ENCODE measurements at places on chromosomes 6 and 20.

DNA sequence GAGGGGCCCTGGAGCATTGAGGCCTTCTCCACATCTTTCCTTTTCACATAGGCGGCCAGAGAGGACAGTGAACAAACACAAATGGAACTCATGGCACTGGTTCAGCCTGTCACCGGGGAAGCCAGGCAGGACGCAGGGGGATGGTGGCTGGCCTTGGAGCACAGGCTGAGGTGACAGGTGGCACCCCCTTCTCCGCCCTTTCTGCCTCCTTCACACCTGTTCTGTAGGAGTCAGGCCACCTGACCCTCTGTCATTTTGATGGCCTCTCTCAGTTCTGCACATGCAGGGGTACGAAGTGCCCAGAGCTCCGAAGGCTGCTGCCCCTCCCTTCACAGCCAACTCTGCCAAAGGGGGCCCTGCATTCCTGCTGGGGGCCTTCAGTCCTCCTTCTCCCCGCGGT is 60.8 kb downstream of the CD40 start:
- DNase-seq: no peak
- H3K36me3 ChIP-seq: no peaks in the 10 kb centered on the region
- H3K27ac ChIP-seq: no peak overlapping the region
- no peaks in the 10 kb centered on the region for H3K4me1 ChIP-seq

DNA sequence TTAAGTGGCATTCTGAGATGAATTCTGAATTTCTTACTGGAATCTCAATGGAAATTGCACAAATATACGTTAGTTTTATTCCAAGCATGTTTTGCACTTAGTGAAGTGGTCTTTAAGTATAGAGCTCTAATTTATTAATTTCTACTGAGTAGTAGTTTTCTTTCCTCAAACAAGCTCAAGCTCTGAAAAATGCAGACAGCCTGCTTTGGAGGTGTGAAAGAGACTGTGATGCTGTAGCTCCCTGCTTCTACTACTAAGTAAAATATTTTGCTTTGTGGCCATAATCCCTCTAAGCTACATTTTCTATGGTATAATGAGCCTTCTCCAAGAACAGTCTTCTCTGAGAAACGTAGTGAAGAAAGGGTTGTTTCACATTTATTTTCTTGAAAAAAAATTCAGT is 243.5 kb upstream of the HS3ST5 start:
- no peaks in the 10 kb centered on the region for H3K4me1 ChIP-seq
- no peak for DNase-seq
- no peak overlapping the region for H3K27ac ChIP-seq
- no peaks in the 10 kb centered on the region for H3K36me3 ChIP-seq
- no peak overlapping the region for H3K4me3 ChIP-seq
- H3K27me3 ChIP-seq: no peaks in the 10 kb centered on the region

GRCh38 chr6:89146718-89147700 is 1.2 kb downstream of the PM20D2 start:
- H3K27ac ChIP-seq: peak overlapping the region; percentile 80
- H3K27me3 ChIP-seq: no peaks in the 10 kb centered on the region
- DNase-seq: no peak
- peaks cover 8% of the 10 kb centered on the region for H3K4me1 ChIP-seq

DNA sequence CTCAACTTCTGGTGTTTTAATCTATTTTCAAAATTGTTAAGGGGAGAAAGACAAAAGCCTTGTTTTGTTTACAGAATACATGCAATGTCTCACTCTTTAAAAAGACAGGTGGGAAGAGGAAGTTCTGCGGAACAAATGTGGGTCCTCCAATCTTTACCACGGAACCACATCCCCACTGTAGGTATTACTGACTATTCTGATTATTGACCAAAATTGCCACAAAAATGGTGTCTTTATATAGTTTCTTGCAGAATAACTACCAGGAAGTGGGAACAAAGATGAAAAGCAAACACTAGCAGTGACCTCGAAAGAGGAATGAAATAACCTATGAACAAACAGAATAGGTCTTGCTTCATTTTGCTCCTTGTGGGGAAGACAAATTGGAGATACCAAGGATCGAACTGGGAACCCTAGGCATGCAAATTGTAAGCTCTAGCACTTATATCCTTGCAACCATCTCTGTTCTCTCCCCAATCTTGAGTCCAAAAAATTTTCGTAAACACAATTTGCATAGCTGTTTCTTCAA is 106.7 kb downstream of the GPX5 start:
- peaks cover 48% of the 10 kb centered on the region for H3K27me3 ChIP-seq
- no peak overlapping the region for H3K4me3 ChIP-seq
- H3K36me3 ChIP-seq: no peaks in the 10 kb centered on the region
- DNase-seq: no peak
- H3K4me1 ChIP-seq: no peaks in the 10 kb centered on the region

- no peak for DNase-seq
- no peak overlapping the region for H3K4me3 ChIP-seq
- no peaks in the 10 kb centered on the region for H3K4me1 ChIP-seq
- no peaks in the 10 kb centered on the region for H3K36me3 ChIP-seq
- H3K27ac ChIP-seq: no peak overlapping the region
- H3K27me3 ChIP-seq: no peaks in the 10 kb centered on the region
Observed at GRCh38 chr6:155067956-155068615, 73.0 kb downstream of the TIAM2 start.

- H3K4me3 ChIP-seq: no peak overlapping the region
- DNase-seq: no peak
- no peak overlapping the region for H3K27ac ChIP-seq
- H3K27me3 ChIP-seq: no peaks in the 10 kb centered on the region
- H3K4me1 ChIP-seq: peaks cover 8% of the 10 kb centered on the region
Observed at GRCh38 chr20:38104285-38104684, 60.8 kb downstream of the TGM2 start.

- no peaks in the 10 kb centered on the region for H3K27me3 ChIP-seq
- no peak overlapping the region for H3K4me3 ChIP-seq
- no peak for DNase-seq
- peaks cover 16% of the 10 kb centered on the region for H3K4me1 ChIP-seq
Observed at GRCh38 chr20:38023181-38024001, 9.9 kb downstream of the TTI1 start.

DNA sequence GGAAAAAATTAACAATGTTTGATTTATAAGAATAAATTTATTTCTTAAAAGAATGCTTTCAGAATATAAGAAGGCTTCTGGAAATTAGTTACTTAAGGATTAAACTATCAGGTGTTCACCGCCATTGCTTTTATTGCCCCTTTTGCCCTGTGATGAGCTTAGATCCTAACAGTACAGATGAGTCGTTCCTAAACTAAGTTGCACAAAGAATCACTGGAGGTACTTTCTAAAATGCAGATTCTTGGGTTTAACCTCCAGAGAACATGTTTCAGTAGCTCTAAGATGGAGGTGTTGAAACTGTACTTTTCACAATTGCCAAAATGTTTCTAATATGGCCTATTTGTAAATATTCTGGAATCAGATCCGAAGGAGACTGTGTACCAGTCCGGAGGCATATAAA is 211.9 kb downstream of the GMDS start:
- H3K27me3 ChIP-seq: no peaks in the 10 kb centered on the region
- H3K36me3 ChIP-seq: no peaks in the 10 kb centered on the region
- no peak for DNase-seq

DNA sequence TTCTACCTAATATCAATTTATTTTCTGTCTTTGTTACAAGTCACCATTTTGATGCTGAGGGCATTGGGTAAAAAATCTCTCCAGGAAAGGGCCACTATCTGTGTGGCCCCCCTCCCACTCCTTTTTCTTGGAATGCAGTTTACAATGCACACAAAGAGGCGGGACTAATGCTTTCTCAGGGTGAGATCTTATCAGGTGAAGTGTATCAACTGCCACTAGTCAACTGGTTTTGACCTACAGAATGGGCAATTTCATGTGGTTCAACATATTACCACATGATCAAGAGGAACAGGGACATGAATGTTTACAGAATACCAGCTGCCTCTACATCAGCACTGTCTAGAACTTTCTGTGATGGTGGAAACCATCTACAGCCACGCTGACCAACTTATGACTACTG is 3.7 kb downstream of the RRBP1 start:
- no peak overlapping the region for H3K4me3 ChIP-seq
- no peaks in the 10 kb centered on the region for H3K27me3 ChIP-seq
- DNase-seq: no peak
- peaks cover 61% of the 10 kb centered on the region for H3K4me1 ChIP-seq
- H3K36me3 ChIP-seq: peaks cover 23% of the 10 kb centered on the region

GRCh38 chr20:12321736-12322135 is 404.0 kb downstream of the BTBD3 start:
- DNase-seq: no peak
- H3K27me3 ChIP-seq: no peaks in the 10 kb centered on the region
- H3K36me3 ChIP-seq: no peaks in the 10 kb centered on the region

DNA sequence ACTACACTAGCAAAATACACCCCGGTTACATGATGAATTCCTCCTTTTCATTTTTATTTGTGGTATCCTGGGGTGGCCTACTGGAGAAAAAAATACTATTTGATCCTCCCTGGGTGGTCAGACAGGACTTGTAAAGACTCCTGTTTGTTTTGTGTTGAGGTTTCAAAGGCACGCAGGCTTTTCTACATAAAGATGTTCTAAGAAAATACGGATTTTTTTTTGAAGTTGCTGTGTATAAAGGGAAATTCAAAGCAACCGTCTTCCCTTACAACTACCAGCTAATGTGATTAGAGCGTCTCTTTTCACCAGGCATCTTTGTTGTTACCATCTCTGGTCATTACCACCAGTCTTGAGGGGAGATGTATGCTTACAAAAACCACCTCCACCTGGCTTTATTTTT is 187.1 kb downstream of the SOX4 start:
- no peak for DNase-seq
- no peaks in the 10 kb centered on the region for H3K27me3 ChIP-seq
- no peak overlapping the region for H3K4me3 ChIP-seq
- no peaks in the 10 kb centered on the region for H3K4me1 ChIP-seq
- H3K27ac ChIP-seq: no peak overlapping the region

GRCh38 chr6:54058236-54058635 is 53.0 kb upstream of the MLIP start:
- no peak overlapping the region for H3K4me3 ChIP-seq
- H3K27ac ChIP-seq: no peak overlapping the region

DNA sequence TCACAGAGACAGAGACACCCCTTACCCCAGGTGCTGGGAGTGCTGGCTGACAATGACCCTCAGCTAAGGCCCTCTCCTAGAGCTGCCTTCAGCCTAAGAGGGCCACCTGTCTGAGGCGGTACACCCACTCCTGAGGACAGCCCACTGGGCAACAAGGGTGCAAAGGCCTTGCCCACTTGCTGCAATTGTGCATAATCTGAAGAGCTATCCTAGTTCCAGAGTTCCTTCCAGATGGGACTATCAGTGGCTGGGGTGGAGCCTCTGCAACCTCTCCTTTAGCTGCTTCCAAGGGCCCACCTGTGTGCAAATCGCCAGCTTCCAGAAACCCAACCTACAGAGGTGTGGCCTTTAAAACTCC is 87.5 kb downstream of the PREX1 start:
- no peak overlapping the region for H3K27ac ChIP-seq
- no peaks in the 10 kb centered on the region for H3K27me3 ChIP-seq
- H3K36me3 ChIP-seq: no peaks in the 10 kb centered on the region
- peaks cover 14% of the 10 kb centered on the region for H3K4me1 ChIP-seq

- no peaks in the 10 kb centered on the region for H3K4me1 ChIP-seq
- no peak for DNase-seq
- H3K27me3 ChIP-seq: no peaks in the 10 kb centered on the region
Observed at GRCh38 chr6:138862456-138862855, 66.6 kb downstream of the ECT2L start.

Measured in upper lobe of right lung (tissue), 1 donor.